ENCODE measurements at places on chromosomes 4 and X. TPM values are rescaled to one million over a fixed set of nuclear protein-coding genes. Genes with fewer than 3 reads are reported as not detected.

DNA sequence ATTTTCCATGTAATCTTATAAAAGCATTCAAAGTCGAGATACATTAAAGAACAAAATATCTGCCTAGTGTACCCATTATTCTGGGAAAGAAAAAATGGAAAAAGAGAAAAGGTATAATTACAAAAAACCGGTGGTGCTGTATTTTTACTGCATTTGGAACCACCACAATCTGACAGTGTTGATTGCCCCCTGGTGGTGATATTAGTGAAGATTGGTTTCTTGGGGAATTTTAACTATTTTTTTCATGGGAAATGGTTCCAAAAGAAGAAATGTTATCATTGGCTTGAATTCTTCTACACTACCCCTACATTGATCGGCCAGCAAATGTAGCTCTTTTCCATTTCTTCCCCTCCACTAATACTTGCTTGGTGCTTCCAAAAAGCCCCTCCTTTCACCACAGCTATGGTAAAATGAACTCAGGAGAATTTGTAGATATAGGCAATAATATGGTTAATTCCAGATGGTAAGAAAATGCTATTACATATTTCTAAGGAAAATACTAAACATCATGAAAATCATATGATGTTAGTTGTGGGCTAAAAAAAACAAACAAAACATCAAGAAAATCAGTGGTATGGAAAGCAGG is 50.0 kb downstream of the COX18 start:
- no peak overlapping the region for H3K27ac ChIP-seq
- no peak for DNase-seq
- no peaks in the 10 kb centered on the region for H3K36me3 ChIP-seq
- H3K27me3 ChIP-seq, result no peaks in the 10 kb centered on the region
- H3K4me3 ChIP-seq, result no peak overlapping the region

GRCh38 chr4:2059046-2059725 is at the start of gene NAT8L:
Gene NAT8L, plus strand, starts transcription at chr4:2059327. Its CDS starts 185 bp downstream, at chr4:2059512.
- H3K4me1 ChIP-seq, result no peaks in the 10 kb centered on the region
- peak within 1 kb of the TSS; percentile 19 for H3K4me3 ChIP-seq
- DNase-seq, result peak; percentile 43
- H3K27me3 ChIP-seq, result peaks cover 10% of the 10 kb centered on the region
- no peaks in the 10 kb centered on the region for H3K36me3 ChIP-seq

The CFAP99 gene
- total RNA-seq, result 0.29 TPM

The AKAP4 gene
- not detected for total RNA-seq

The CYBB gene
- total RNA-seq, result 39.4 TPM
